Stimulated activated CD8-positive, alpha-beta memory T cell treated with anti-CD3 and anti-CD28 coated beads, Interleukin-15, amount 100 ng/mL, for 48 hours (primary cell): ENCODE measurements at places on chromosomes 4 and X.

GRCh38 chr4:83704786-83705185 is 168.9 kb downstream of the GPAT3 start:
- DNase-seq: no peak

- DNase-seq: no peak
Measured at GRCh38 chr4:11904117-11904535, 475.4 kb upstream of the HS3ST1 start.

DNA sequence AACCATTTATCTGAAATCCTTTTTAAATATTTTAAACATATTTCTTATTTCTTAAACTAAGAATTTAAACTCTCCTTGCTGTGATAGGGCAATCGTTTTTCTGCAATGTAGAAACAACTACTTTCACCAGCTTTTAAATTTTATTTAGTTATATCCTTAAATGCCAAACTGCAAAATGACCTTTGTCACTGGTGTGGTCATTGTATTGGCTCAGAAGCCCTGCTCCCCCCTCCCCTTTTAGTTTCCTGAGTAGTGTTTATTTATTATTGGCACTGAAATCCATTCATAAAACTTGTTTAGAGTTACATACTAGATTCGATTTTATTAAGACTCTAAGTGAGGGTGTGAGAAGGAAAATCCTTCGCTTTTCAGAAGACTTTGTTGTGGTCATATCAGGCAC is 23.0 kb downstream of the MAOA start:
- DNase-seq: no peak

DNA sequence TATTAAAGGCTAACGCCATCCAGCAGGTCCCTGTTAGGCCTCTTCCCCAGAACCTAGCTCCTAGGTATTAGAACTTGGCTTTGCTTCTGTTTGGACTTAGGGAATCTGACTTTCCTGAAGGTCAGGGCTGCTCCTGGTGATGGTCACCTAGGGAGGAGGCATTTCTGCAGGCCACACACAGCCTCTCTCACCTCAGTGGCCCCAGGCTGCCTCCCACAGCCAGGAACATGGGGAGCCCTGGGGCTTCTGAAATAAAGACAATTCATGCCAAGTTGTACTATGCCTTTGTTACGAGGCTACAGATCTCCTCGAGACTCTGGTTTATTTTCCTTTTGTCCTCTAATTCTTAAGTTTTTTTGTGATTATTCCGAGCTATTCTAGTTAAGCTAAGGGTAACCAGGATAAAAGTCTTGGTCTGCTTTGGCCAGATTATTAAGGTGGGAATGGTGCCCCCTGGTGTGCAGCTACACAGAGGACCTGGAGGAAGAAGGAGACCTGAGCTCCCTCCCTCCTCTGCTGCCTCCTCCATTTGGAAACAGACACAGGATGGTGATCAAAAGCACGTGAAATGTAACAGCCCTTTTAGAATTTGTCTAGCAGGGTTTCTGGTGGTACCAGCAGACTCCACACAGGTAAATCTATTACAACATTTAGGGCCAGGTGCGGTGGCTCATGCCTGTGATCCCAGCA is 131.0 kb downstream of the DCLK2 start:
- no peak for DNase-seq

DNA sequence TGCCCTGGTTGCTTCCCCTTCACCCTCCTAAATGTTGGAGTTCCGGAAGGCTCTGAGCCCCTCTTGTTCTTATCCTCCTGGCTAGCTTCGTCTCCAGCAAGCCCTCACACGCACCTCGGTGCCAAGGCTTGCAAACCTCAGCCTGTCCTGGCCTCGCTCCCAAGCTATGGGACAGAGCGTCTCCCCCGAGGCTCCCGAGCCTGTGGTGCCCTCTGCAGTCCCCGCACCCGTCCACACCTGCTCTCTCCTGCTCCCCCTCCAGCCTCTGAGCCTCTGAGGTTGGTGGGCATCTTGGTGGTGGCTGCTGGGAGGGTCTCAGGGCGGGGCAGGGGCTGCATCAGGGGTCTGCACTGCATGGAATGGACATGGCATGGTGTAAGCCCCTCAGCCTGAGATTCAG is 63.2 kb downstream of the TRMT44 start:
- no peak for DNase-seq

DNA sequence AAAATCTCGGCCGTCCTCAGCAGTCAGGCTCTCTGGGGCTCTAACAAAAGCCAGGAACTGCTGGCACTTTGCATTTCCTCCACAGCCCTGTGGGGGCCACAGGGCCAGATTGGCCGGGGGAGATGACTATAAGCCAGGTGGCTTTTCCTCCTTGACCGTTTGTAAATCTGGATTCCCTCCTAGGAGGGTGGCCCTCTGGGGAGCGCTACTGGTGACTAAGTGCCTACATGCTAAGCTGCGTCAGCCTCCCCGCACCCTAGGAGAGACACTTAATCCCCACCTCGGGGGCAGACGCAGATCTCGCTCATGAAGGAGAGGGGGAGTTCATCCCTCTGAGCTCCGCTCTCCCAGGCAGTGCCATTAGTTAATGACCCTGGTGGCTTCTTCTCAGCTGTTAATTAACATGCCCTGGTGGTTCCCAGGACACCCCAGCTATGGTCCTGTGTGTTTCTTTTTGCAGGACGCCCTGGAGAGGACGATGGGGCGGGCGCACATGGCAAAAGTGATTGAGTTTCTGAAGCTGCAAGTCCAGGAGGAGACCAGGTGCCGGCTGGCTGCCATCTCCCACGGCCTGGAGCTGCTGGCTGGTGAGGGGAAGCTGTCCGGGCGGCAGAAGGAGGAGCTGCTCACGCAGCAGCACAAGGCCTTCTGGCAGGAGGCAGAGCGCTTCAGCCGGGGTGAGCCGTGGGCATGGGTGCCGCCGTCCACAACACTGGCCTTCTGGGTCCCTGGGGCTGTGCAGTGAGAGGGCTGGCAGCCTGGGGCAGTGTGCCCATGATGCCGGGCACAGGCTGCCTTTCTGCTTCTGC is 41.6 kb downstream of the EVC start:
- DNase-seq: no peak

DNA sequence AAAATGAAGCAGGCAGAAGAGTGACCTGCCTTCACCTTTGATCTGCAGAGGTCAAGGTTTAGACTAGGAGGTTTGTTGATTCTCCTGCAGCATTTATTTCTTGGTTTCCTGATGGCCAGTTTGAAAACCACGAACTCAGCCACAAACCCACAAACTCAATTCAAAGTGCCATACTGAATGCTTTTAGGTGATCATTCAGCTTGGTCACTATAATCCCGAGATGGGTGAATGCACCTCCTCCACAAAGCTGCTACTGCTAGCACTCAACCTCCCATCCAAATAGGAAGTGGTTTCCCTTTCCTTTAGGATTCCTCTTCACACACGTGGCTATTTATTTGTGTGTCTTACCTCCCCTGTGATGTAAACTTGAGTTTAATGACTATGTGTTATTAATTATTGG is 225.2 kb downstream of the MID1 start:
- no peak for DNase-seq

- no peak for DNase-seq
Measured at GRCh38 chr4:19227701-19228100, 1024.0 kb upstream of the SLIT2 start.

GRCh38 chr4:39706334-39706733 is 8.4 kb downstream of the UBE2K start:
- no peak for DNase-seq
